Activated CD8-positive, alpha-beta memory T cell treated with anti-CD3 and anti-CD28 coated beads for 4 hours (primary cell): ENCODE measurements at places on chromosomes 13 and 19.
A peak's percentile ranks its signal among the peaks of the same experiment; 100 is the strongest.

GRCh38 chr19:3609779-3610719 is 3.4 kb upstream of the TBXA2R start:
- DNase-seq = no peak

GRCh38 chr13:58858870-58859371 is 1227.4 kb downstream of the PCDH17 start:
- no peak for DNase-seq

DNA sequence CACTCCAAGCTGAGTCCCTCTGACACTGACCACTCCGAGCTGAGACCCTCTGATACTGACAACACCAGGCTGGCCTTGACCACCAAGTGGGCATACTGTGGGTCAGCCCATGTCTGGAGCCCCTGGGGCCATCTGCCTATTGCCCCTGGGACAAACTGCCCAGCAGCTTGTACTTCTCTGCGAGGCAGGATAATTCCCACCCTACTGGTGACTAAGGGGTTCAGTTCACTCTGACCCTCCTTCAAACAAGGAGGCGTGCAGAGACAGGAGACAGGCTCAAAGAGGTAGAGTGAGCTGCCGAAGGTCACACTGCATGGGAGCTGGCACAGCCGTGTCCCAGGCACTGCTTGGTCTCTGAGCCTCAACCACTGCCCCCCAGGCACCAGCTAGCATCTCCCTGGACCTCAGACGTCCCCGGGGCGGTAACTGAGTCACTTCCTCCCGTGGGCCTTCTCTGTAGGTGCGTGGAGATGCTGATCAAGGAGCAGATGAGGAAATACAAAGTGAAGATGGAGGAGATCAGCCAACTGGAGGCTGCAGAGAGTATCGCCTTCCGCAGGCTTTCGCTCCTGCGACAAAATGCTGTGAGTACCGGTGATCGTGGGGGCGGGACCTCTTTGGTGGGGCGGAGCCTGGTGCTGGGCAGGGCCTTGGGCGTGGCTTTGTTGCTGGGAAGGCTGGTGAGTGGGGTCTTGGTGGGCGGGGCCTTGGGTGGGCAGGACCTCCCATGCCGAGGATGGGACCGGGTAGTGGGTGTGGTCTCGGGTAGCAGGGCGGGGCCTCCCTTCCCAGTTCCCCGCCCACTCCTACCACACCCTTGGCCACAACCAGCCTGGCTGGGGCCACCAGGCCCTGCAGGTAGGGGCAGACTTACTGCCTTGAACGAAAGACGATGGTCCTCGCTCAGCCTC is 5.8 kb upstream of the USE1 start:
- DNase-seq = no peak

- no peak for DNase-seq
Observed at GRCh38 chr19:4705413-4706131, 18.1 kb downstream of the DPP9 start.

DNA sequence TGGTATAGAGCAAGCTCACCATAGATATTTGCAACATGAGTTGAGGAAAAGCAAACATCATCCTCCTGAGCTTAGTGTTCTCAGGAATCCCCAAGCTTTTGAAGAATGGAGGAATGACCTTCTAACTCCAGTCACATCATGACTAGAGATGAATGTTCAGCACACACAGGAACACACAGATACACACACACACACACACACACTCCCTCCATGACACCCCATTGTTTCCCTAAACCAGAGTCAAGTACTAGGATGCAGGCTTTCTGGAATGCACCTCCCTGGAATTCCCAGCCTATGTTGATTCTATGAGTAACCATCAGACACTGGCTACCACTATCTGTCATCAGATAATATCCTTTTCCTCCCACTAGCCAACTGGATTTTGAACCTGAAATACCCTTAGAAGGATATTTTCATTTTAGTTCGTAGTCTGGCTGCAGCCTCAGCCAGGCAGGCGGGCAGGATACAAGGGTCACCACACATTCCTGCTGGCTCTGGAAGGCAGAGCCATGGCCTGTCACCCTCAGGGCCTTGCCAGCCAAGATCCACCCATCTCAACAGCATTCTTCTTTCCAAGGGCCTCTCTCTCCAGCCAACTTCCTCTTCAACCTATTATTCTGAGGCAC is 162.4 kb downstream of the FOXO1 start:
- no peak for DNase-seq

GRCh38 chr13:33616130-33616529 is 201.8 kb upstream of the RFC3 start:
- no peak for DNase-seq

- no peak for DNase-seq
Observed at GRCh38 chr13:39224671-39225240, 186.5 kb downstream of the NHLRC3 start.

DNA sequence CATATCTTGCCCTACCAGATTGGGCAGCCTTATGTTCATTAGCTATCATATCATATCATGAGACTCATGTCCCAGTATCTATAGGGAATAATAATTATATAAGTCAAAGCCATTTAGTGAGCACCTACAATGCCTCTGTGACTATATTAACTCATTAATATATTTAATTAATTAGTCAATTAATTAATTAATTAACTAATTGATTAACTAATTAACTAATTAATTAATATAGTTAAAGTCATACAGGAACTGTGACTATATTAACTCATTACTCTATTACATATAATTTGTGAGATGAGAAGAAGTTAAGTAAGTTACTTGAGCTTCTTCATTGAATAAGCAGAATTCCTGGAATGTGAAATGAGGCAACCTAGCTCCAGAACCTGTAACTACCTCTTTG is 588.3 kb upstream of the SLITRK1 start:
- DNase-seq = no peak

DNA sequence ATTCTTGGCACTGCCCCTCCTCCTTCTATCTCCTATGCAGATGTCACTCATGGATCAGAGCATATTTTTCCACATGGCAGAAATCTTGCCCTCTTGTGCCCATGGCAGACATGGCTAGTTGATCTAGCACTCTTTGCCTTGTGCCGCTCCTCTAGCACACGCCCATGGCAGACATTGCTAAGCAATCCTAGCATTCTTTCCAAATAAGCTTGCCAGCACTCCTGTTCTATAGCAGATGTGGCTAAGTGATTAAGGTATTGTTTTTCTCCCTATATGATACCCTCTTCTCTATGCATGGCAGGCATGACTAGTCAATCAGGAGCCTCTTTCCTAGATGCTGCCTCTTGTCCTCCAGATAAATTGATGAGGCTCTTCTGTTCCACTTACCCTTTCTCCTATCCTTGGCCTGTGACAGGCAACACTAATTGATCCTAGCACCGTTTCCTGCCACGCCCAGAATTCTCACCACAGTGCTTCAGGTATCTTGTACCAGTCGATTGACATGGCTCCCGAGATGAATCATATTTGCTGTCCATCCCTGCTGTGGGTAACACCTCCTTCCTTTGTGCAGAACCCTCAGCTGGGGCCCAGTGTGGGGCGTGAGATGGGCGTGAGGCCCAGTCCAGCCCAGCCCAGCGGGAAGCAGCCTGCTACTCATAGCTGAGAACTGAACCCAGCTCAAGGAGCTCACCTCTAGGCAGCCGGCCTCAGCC is 26.9 kb downstream of the TMED1 start:
- no peak for DNase-seq

DNA sequence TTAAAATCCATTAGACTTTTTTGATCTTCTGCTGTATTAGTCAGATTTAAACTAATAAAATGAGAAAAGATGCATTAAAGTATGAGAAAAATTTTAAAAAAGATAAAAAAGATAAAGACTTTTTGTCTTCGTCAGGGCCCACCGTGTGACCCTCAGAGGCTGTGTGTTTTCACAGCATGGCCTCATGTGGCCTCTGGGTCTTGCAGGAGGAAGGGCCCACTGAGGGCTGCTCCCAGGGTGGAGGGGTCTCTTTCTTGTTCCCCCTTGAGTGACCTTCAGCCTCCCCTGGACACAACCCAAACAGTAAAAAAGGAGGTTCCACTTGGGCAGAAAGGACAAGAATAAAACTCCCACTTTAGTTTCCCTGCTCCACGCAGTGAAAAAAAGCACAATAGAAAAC is 57.1 kb upstream of the RANBP3 start:
- DNase-seq = no peak

GRCh38 chr13:109090796-109091195 is 461.4 kb downstream of the MYO16 start:
- no peak for DNase-seq

- no peak for DNase-seq
Observed at GRCh38 chr19:16970821-16971220, 55.8 kb downstream of the CPAMD8 start.

DNA sequence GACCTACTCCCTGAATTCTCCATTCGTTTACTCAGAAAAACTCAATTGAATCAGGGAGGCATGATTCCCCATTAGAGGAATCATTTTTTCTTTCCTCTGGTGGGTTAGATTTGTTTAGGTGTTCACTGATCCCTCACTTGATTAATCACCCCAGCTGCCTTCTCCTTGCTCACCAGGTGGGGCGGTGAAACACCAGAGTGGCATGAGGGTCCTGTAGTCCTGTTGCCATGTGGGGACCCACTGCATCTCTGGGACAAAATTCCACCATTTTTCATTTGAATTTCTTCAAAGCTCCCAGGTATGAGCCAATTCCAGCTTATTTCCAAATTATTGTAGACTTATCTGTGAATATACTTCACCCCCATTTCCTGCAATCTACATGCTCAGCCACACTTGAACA is 462.7 kb upstream of the ZNF507 start:
- no peak for DNase-seq

- no peak for DNase-seq
Observed at GRCh38 chr13:63512095-63512494, 2096.4 kb upstream of the PCDH20 start.

- DNase-seq = peak; percentile 44
Observed at GRCh38 chr19:43765109-43765876, 10.5 kb upstream of the SMG9 start.

GRCh38 chr13:42991898-42992763 is at the start of gene EPSTI1:
TSS of gene EPSTI1 (minus strand) at chr13:42992241. CDS start at chr13:42992165, 76 bp downstream.
- peak; percentile 68 for DNase-seq

GRCh38 chr19:51142119-51142518 is at the start of gene SIGLEC7:
TSS of gene SIGLEC7 (plus strand) at chr19:51142301. CDS start at chr19:51142370, 69 bp downstream.
- DNase-seq = no peak

GRCh38 chr19:36009633-36010379 is 1.2 kb upstream of the SYNE4 start:
- DNase-seq = no peak

- no peak for DNase-seq
Observed at GRCh38 chr13:73961181-73961580, 173.0 kb downstream of the KLF12 start.

DNA sequence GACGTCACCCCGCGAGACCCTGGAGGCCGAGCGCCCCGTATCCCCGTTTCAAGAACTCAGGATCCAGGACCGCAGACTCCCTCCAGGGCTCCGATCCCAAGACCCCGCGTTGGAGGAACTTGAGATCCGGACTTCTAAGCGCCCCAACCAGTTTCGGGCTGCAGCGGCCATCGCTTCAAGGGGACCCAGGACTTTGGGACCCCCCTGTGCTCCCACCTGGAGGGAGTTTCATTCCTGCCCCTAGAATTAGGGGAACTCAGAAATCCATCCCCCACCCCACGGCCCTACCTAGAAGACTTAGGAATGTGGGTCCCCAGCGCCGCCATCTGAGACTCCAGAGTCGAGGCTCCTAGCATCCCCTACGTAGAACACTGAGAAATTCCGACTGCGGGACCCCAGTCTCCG is 400 bp downstream of the PLEKHG2 start:
- DNase-seq = no peak

- DNase-seq = no peak
Observed at GRCh38 chr13:46947425-46948191, 50.8 kb upstream of the HTR2A start.

DNA sequence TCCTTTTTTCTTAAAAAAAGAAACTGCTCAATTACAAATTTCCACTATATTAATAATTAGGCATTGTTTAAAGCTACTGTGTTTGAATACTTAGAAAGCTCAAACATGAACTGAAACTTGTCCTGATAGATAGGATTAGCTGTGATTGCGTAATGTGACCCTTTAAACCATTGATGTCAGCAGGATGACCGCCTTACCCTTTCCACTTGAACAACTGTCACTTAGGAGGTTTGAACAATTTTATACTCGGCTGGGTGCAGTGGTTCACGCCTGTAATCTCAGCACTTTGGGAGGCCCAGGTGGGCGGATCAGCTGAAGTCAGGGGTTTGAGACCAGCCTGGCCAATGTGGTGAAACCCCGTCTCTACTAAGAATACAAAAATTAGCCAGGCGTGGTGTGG is 2.9 kb downstream of the LAMP1 start:
- DNase-seq = no peak

DNA sequence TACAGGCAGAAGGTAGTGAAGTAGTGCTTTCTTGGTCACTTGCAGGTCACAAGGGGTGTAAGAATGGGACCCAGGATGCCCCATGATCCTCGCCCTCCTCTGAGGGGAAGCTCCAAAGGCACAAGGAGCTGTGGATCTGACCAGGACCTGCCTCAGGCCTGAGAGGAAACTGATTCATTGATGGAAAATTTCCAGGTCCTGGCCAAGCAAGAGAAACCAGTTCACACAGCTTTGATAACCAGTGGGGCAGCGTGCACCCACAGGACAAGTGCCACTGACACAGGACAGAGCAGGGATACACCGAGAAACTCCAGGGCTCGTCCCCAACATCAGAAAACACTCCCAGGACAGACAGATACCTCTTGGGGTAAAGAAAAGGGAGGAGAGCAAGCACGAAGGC is 177.1 kb downstream of the RBM26 start:
- DNase-seq = no peak

DNA sequence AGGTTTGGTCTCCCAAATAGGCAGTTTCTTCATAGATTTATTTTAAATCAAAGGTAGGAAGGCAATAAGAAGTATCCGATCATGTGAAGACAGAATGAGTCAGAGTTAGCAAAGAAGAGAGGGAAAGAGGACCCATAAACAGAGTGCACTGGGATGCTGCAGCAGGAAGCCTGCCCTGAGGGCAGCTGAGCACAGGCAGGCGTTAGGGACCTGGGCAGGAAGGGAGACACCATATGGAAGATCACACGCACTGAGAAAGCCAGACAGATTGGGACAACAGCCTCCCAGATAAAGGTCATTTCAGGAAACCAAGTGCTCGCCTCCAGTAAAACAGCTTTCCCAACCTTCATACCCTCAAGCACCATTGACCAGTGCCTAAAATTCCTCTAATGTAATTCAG is 598.0 kb downstream of the EFNB2 start:
- no peak for DNase-seq

GRCh38 chr13:95235199-95235756 is 66.0 kb downstream of the ABCC4 start:
- no peak for DNase-seq

DNA sequence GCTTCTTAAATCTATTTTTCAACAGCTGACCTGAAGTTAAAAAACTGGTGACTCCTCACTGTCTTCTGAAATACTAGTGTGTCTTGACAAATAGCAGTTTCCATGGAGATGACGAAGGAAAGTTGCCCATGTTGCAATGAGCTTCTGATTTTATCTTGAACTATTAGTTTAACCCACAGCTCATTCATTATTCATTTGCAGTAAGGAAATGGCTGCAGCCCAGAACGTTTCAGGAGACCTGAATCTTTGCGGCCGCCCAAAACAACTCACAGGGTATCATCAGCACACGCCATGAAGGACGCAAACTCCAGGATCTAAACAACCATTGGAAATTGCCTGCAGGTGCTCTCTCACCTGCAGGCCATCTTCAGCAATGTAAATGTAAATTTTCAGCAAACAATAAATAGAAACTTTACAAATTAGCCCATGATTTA is 142.5 kb downstream of the DCLK1 start:
- DNase-seq = no peak
